Fibroblast of skin of right quadriceps (primary cell): ENCODE measurements at places on chromosomes 1 and 21.
A peak's percentile ranks its signal among the peaks of the same experiment; 100 is the strongest.

- DNase-seq: no peak
These were observed 15.0 kb upstream of the SARS1 start for GRCh38 chr1:109198745-109199144.

- DNase-seq: no peak
These were observed 208.4 kb upstream of the ZC3H12A start for GRCh38 chr1:37265786-37266667.

GRCh38 chr1:223456747-223457146 is 63.5 kb downstream of the CCDC185 start:
- no peak for DNase-seq

- DNase-seq: no peak
These were observed 397.8 kb upstream of the VAMP3 start for GRCh38 chr1:7373251-7373650.

- DNase-seq: no peak
These were observed 20.0 kb upstream of the BLACAT1 start for GRCh38 chr1:205475855-205476254.

DNA sequence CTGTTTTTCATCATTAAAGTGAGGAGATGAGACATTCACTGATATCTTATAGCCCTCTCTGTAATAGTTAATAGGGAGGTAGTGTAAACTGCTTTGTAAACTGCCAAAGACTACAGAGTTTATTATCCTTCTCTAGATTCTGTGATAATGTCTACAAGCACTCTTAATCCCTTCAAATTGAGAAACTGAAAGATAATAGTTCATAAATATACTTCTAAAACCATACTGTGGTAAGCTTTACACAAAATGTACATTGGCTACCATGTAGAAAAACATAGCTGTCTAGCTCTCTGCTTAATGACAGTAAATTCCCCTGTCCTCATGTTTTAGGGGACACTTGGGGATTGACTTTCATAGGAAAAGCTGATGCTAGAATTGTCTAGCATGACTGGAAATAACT is 39.6 kb downstream of the CXADR start:
- DNase-seq: no peak

GRCh38 chr1:47616906-47617305 is 179.1 kb downstream of the FOXD2 start:
- DNase-seq: no peak

DNA sequence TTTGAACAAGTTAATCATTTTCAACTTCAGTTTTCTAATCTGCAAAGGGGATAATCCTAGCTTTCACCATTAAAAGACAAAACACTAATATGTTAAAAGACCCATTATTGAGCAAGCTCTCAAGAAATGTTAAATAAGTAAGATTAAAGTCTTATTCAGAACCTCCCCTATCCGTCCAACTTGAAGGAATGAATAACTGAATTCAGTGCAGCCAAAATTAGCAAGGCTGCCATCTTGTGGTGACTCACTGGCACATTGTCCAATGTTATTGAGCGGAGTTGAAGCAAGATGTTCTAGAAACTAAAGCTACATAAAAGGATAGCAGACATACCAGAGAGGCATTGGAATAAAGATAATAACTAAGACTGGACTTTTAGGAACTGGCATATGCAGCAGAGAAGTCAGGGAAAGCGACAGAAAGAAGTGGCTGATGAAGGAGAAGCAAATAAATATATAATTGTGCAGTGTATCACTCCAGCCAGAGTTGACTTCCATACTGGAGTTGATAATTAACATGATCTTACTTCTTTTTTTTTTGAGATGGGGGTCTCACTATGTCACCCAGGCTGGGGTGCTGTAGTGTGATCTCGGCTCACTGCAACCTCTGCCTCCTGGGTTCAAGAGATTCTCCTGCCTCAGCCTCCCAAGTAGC is 8.2 kb upstream of the CAP1 start:
- DNase-seq: peak; percentile 53

- DNase-seq: no peak
These were observed 41.4 kb upstream of the GOLT1A start for GRCh38 chr1:204255225-204255624.

GRCh38 chr1:176515310-176515709 is 52.3 kb downstream of the PAPPA2 start:
- DNase-seq: peak; percentile 58

- peak; percentile 37 for DNase-seq
These were observed 5.3 kb upstream of the PFKL start for GRCh38 chr21:44294391-44295162.

GRCh38 chr1:45112661-45113060 is 93.7 kb downstream of the ZSWIM5 start:
- no peak for DNase-seq

DNA sequence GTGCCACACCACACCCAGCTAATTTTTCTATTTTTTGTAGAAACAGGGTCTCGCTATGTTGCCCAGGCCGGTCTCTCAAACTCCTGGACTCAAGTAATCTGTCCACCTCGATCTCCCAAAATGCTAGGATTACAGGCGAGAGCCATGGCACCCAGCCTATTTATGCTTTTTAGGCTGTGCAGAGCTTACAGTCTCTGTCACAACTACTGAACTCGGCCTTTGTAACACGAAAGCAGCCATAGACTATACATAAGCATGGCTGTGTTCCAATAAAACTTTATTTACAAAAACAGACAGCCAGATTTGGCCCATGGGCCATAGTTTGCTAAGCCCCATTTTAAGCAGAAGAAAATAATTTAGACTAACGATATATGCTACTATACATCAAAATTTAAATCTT is 54.4 kb downstream of the NID1 start:
- DNase-seq: no peak

DNA sequence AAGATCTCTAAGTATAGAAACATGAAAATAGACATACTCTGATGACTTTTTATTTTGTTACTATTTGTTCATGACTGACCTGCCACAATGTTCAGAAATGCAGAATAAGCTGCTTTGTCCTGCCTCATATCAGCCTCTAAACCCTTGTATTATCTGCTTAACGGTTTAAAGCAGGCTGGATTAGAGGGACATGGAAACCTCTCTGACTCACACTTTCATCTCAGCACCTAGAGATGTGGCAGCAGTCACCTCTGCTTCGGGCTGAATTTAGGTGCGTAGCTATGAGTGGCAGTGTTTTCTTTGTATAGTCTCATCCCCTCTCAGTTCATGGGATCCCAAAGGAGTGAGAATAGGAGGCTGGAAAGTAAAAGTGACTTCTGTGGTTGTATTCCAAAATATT is 255.4 kb downstream of the RGS7 start:
- no peak for DNase-seq

GRCh38 chr1:17572264-17572985 is 32.9 kb downstream of the ARHGEF10L start:
- no peak for DNase-seq

GRCh38 chr1:24203404-24203803 is 16.3 kb upstream of the IFNLR1 start:
- DNase-seq: no peak

GRCh38 chr1:23953020-23953419 is 6.6 kb upstream of the PNRC2 start:
- no peak for DNase-seq

GRCh38 chr1:81435175-81435574 is 365.6 kb upstream of the ADGRL2 start:
- DNase-seq: no peak

GRCh38 chr1:3340548-3341235 is 113.8 kb upstream of the ARHGEF16 start:
- DNase-seq: no peak

DNA sequence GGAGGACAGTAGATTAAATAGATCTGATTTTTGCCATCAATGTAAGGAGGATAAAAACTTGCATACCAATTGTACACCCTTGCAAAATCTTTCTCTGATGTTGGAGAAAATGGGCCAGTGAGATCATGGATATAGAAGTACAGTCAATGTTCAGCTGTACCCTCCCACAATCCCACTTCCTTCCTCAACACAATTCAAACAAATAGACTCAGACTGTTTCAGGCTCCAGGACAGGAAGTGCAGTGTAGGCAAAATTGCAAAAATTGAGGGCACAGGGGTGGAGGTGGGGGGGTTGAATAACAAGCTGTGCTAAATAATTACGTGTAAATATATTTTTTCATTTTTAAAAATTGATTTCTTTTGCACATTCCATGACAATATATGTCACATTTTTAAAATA is 3.9 kb upstream of the IFI44 start:
- no peak for DNase-seq

GRCh38 chr1:100703716-100704115 is 15.8 kb upstream of the VCAM1 start:
- DNase-seq: peak; percentile 51

DNA sequence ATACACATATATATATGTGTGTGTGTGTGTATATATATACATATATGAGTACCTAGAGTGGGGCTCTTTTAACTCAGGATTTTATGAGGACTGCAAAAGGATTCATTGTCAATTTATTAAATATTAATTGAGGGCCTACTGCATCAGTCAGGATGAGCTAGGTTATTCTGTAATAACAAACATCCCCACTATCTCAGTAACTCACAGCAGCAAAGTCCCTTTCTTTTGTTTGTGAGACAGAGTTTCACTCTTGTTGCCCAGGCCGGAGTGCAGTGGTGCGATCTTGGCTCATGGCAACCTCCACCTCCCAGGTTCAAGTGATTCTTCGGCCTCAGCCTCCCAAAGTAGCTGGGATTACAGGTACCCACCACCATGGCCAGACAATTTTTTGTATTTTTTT is 63.8 kb upstream of the FAM20B start:
- no peak for DNase-seq

DNA sequence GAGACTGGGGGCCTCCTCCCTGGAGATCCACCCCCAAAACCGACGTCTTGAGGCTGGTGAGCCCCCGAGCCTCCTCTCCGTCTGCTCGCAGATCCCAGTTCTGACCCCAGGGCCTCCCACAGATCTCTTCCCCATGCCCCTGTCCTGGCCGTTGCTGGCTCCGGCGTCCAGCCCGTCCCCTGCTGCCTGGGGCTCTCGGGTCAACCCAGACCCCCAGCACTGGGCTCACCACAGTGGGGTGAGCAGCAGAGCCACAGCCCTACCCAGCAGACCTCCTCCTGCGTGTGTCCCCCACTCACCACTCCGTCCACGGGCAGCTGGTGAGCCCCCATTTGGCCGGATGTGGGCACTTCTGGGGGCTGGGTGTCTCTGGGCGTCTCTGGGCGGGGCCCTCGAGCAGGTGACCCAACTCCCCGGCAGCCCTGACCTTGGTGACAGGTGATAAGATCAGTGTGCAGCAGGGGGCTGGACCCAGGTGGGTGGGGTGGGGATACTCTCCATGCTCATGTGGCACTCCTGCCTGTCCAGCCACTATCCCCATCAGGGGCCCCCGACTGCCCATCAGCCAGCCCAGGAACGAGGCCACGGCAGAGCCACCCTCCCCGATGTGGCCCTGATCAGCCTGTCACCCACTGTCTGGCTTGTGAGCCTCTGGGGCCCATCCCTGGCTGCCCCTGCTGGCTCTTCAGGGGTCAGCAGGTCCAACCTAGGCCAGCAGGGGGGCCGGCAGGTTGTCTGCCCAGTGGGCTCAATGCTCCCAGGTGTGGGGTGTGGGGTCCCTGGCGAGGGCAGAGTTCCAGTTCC is 709 bp downstream of the TNFRSF14 start:
- DNase-seq: no peak

DNA sequence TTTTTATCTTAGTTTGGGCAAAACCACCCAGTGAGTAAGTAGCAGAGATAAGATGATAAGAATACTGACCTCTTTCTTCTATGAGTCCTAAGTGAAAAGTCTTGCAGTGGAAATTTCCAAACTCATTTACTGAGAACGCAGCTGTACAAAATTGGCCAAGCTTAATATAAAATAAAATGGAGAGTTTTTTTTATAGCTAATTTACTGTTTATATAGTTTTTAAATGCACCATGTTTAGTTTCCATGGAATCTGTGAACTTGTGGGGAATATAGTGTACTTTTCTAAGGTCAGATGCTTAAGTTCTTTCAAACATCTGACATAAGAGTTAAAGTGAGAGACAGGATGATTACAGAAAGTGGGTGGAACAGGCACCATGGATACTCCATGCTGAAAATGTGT is 833.5 kb downstream of the ADGRL2 start:
- DNase-seq: no peak

DNA sequence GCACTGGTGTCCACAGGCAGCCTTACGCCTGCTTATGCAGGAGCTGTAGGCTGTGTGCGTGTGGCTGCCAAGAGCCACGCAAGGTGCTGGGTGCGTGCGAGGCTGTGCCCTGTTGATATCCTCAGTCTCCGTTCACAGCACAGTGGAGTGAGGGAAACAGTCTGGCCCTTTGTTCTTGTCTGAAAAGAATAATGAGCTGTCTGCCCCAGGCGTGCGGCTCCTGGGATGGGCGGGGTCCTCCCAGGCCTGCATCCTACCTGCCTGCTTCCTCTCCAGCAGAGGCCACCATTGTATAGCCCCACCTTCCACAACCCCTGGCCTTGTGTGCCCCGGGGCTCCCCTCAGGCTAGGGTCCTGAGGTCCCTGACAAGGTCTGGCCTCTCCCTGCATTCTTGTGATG is 47.0 kb upstream of the KDM4A start:
- no peak for DNase-seq

- peak; percentile 58 for DNase-seq
These were observed 45.9 kb downstream of the NID1 start for GRCh38 chr1:236018885-236019453.

DNA sequence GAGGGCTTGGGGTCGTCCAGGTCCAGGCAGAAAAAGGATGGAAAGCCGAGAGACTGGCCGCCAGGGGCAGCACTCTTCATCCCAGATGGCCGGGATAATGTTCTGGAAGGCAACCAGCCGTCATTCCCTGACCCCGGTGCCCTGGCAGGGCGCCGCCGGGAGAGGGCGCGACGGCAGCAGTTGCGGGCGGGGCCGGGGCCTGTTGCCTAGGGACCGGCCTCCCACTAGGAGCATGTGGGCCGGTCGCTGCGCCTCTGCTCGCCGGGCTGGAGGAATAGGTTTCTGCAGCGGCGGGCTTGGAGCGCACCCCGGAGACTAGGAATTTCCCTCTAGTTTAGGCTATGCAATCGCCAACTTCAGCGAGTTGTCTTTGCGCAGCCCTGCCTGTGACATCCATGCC is 11.0 kb downstream of the DMRTB1 start:
- peak; percentile 69 for DNase-seq

- DNase-seq: peak; percentile 82
These were observed at the start of gene BACE2 for GRCh38 chr21:41167348-41168342. BACE2 (plus strand) TSS chr21:41168160; CDS start chr21:41168264, 104 bp downstream.

GRCh38 chr1:76679534-76680152 is 187.6 kb upstream of the ST6GALNAC5 start:
- no peak for DNase-seq

- DNase-seq: no peak
These were observed 16.6 kb upstream of the S100A11 start for GRCh38 chr1:152053375-152053774.

DNA sequence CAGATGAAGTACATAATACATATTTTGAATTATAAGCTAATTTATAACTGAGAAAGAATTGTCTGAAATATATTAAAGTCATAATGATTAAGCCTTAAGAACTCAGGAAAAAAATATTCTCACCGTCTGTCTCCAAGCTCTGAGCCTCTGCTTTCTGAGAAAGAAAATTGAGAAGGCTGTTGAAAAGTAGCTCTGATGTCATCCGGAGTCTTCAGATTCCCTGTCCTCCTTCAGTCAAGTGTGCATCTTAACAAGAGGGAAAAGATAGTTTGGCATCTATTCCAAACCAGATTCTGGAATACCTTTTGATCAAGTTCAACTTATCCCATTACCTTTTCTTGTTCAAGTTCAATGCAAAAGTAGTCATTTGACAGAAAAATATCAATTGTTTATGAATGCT is 50.6 kb downstream of the NRIP1 start:
- peak; percentile 45 for DNase-seq
